ENCODE measurements at places on chromosomes 5 and 9.

GRCh38 chr5:149878371-149878770 is 66.2 kb downstream of the PDE6A start:
- peak; percentile 20 for DNase-seq

GRCh38 chr5:98843481-98843880 is 70.0 kb downstream of the RGMB start:
- no peak for DNase-seq

GRCh38 chr5:73338256-73339050 is 110.1 kb downstream of the FOXD1 start:
- no peak for DNase-seq

- DNase-seq, result no peak
These were observed 198.0 kb upstream of the MVB12B start for GRCh38 chr9:126128494-126129142.

Measured in suppressor macrophage (primary cell).